ENCODE measurements at places on chromosomes 1 and 21. TPM values are rescaled to one million over a fixed set of nuclear protein-coding genes. Genes with fewer than 3 reads are reported as not detected.

The TCEA3 gene
- total RNA-seq = 1.7 TPM

The DEPDC1 gene
- 11.4 TPM for total RNA-seq

The CAMK1G gene
- total RNA-seq = not detected

The HSD3B1 gene
- not detected for total RNA-seq

The TLCD4 gene
- 0.04 TPM for total RNA-seq

DNA sequence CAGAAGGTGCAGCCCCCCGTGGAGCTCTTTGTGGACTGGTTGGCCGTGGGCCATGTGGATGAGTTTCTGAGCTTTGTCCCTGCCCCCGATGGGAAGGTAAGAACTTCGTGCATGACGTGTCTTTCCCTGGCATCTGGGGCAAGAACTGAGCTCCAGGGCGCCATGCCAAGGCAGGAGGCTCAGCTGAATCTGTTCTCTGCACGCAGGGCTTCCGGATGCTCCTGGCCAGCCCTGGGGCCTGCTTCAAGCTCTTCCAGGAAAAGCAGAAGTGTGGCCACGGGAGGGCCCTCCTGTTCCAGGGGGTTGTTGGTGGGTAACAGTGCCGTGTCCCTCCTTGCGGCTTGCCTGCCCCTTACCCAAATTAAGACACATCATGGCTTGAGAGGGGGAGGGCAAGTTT, 27.7 kb downstream of the PADI3 start:
- DNase-seq = no peak

DNA sequence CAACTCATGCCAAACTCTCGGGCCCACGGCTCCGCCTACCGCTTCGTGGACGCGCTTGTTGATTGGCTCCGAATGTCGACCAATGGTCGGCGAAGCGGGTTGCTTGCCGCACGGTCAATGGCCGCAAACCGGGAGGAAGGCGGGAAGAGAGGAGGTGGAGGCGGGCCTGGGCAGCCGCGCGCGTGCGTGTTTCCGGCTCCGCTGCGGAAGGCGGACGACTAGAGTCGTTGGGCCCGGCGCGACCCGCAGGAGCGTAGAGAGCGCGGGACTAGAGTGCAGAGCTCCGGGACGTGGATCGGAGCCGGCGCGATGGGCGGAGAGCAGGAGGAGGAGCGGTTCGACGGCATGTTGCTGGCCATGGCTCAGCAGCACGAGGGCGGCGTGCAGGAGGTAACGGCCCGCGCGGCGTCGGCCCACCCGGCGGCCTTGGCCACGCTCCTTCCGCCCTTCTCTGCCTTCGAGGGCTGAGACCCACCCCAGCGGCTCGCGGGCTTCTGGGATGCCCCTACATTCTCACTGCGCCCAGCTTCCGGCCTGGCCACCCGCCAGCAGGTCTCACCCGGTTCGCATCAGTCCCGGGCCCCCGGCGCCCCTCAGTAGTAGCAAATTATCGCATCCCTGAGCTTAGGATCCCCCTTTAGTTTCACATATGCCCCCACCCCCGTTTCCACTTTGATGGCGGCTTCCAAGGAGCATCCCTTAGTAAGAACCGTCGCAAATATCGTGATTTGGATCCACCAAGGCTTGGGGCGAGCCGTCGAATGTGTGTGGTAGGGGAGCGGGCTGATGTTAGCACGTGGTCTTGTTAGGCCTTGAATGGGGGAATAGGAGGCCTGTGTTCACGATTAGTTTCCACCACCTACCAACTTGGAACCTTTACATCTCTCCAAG, at the start of gene NUDC:
Gene NUDC (plus strand): TSS at position 204 of the 891 bp plus-strand sequence. CDS start 106 bp downstream, at position 310.
- peak; percentile 95 for DNase-seq

- no peak for DNase-seq
Measured at GRCh38 chr1:218510153-218510772, 165.1 kb downstream of the TGFB2 start.

Measured in CD8-positive, alpha-beta memory T cell (primary cell).